ACHN (cell line): ENCODE measurements at places on chromosomes 13 and 19.

- DNase-seq: no peak
Observed at GRCh38 chr13:101058841-101059240, 357.5 kb downstream of the NALCN start.

DNA sequence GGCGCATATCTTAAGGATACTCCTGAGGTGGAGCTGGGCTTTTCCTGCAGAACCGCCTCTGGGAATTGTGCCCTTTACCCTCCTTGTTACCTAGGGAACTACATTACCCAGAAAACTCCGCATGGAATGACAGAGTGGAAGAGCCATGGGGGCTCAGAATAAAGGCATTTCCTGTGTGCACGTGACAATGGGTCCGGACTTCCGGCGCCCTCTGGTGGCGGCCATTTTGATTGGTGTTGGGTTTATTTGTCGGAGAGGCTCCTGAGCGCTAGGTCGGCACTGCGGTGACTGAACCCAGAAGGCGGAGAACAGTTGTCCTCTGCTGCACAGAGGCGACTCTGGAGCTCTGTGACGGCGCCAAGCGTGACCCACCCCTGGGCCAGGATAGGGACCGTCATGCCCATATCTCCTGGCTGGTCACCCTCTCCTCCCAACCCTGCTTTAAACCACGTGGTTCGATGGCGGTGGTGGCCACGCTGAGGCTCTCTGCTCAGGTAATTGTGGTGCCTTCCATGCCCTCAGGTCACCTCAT, at the start of gene ZNF587B:
TSS of gene ZNF587B (plus strand) at position 229 of the 532 bp plus-strand sequence. CDS start at position 459, 230 bp downstream.
- DNase-seq: peak; percentile 5

DNA sequence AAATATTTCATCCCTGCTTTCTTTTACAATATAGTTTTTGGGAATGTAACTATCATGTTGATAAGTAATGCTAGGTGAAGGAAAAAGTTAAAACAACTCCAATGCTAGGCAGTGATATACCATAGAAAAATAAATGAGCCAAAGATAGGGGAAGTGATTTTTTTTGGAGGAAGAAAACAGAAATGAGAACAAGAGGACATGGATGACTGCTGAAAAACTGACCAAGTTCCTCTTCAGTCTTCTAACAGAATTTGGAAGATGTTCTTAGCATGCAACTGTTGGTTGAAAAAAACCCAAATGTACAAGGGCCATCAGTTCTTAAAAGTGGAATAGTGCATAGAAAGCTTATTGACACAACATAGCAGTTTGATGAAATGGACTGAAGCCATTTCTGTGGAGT, 262.5 kb upstream of the STARD13 start:
- DNase-seq: no peak

DNA sequence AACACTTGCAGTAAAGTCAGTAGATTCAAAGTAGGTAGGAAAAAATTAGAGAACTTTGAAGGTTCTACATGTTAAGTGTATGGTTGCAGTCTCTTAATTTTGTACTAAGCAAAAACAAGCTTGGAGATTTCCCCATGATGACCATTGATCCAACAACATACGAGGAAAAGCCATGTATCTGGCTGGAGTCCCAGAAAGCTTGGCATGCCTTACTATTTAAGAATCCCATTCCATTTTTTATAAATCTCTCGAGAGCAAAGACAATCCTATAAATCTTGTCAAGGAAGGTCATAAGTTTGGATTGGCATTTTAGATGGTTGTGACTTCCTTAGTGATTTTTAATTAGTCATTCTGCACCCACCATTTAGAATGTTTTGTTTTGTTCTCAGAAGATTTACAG, 495.9 kb downstream of the GPC5 start:
- no peak for DNase-seq

DNA sequence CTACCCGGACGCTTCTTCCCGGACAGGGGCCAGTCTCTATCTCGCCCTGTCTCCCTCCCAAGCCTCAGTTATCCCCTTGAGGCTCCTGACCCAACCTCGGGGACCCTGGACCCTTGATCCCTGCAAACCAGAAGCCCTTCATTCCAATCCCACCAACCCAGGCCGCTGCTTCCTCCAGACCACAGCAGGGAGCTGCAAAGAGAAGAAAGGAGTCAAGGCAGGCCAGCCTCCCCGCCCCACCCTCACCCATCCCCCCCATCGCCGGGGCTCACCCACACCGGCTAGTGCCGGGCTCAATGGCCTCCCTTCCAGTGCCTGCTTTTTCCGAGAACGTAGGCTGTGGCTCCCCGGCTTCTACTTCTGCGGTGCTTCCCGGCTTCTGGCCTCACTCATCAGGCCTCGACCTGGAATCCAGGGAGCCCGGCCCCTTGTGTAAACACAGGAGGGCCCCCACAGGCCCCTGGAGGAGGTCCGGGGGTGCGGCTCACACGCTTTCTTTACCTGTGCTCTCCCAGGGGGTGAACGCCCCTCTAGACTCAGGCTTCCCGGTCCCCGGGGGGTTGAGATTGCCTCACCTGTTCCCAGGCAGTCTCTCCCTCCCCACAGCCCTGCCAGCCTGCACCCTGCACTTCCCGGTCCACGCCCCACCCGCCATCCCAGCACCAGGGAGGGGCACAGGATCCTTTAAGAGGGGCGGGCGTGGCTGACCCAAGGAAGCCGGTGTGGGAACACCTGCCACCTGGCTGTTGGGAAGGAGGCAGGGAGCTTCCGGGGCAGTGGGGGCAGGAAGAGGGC, at the start of gene FAM83E:
TSS of gene FAM83E (minus strand) at position 641 of the 795 bp plus-strand sequence. CDS start 1,704 bp downstream, outside the sequence.
- no peak for DNase-seq

DNA sequence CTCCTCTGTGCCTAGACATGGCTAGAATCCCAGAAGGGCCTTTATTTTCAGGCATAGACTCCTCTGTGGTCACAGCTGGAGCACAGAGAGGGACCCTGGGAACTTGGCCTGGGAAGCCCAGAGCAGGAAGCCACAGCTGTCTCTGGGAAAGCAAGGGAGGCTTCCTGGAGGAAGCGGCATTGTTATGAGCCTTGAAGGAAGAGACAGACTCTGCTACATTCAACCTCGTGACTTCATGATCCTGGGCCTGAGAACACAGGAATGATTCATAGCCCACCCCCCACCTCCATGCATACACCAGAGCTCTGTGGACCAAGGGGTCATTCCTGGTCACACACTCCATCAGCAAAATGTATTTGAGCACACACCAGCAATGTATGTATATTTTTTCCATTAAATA, 8.6 kb downstream of the RDH8 start:
- DNase-seq: no peak

DNA sequence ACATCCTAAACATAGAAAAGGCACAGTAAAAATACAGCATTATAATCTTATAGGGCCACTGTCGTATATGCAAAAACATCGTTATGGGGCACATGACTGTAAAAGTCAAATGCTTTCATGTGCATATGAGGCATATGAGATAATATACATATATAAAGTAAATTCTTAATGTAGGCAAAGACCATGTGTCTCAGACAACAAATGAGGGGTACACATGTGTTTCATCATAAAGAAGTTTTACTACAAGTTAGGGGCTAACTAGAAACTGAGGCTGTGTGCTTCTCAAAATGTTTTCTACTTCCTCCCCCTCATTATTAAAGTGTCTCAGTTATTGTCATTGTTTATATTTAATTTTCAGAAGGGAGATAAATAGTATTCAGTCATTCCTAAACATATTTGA, 309.6 kb downstream of the SHISA2 start:
- no peak for DNase-seq

GRCh38 chr19:52785506-52785905, 1.1 kb downstream of the ZNF600 start:
- DNase-seq: no peak

- DNase-seq: no peak
Observed at GRCh38 chr19:45275370-45275971, 24.4 kb downstream of the MARK4 start.

DNA sequence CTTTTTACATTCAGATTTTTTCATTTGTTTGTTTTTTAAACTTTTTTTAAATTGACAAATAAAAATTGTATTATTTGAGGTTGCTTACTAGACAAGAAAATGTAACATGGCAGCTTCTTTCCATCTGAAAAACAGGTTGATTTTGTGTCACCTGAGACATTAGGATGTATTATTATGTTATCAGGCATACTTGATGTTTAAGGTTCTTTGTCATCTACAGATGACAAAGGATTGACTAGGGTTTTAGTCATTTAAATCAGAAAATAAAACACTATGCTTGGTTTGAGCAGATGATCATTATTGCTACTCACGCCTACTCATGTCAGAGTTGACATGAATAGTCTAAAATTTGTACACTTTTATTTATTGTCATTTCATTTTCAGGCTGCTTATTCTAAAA, 1494.5 kb downstream of the SLITRK5 start:
- DNase-seq: no peak

- DNase-seq: no peak
Observed at GRCh38 chr19:49557641-49558325, 22.6 kb downstream of the NOSIP start.

DNA sequence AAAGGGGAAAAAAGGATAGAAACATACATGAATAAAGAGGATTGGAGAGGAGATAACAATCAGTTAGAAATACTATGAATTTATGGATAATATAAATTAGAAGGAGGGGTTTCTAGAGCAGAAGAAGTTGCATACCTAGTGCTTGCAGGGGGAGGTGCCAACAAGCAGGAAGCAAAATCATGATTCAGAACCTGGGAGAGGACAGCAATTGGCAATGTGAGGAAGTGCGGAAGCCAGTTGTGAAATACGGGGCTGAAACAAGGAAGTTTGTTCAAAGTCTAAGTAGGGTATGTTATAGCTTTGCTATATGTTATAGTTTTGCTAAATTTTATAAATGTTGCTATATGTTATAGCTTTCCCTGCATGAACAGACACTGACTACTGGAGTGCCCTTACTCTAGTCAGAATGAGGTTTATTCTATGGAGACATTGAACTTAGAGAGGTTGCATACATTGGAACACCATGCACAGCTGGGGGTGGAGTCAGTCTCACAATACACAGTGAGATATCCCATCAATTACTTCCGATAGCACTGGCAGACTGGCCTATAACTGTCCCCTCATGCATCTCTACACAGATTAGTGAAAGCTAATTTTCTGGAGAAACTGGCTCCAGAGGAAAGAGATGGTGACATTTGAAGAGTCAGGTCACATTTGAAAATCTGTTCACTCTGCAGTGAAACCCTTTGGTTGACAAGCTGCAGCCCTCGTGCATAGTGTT, 92.1 kb downstream of the GPC6 start:
- no peak for DNase-seq

DNA sequence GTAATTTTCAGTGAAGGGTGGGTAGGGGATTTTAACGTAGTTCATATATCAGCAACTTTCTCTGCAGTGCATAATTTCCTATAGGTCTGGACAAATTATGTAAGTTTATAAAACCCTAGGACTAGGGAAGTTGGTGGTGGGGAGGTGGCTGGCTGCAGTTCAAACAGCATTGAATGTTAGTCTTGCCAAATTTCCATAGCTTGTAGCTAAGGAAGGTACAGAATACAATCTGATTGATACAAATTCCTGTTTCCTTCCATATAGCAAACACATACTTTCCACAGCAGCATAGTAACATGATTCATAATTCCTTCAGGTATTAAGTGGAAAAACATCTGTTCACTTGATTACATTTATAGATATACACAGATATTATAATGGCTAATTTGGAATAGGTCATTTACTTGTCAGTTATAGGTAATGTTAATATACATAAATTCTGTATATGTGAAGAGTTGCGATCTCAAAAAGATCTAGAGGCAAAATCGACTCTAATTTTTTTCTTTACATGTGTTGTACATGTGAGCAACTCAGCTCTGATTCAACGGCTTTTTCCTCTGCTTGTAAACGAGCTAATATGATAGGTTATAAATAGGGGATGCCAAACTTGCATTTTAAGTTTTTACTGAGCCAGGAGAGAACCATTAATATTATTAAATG, 233.4 kb upstream of the CSNK1A1L start:
- DNase-seq: no peak

DNA sequence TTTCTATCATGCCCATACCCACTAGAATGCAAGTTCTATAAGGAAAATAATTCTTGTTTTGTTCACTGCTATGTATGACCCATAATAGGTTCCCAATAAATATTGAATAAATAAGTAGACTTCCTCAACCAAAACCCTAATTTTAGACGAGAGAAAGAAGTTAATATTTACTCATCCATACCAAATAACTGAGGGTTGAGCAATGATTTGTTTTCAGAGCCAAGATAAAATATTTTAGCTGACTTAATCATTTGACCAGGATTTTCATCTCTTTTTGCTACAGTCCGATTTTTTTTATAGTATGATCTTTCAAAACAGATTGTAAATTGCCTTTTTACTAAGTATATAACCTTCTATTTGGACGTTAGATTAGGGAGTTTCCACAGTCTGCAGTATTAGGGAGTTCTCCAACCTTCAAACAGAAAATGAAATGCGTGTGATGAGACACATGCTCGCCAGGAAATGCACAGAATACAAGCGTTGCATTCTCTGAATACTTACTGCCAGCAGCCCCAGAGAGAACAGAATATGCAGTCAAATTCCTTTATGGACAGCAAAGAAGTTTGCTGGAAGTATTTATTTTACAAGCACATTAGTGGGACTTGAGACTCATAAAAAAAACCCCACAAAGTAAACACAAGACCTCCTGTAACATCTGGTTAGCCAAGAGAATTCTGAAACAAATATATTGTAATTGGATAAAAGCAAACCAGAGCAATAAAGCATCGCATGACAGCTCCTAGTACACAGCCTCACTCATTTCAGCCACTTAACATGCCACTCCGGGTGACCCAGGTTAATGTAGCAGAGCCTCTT, 230.0 kb downstream of the MYO16 start:
- no peak for DNase-seq

DNA sequence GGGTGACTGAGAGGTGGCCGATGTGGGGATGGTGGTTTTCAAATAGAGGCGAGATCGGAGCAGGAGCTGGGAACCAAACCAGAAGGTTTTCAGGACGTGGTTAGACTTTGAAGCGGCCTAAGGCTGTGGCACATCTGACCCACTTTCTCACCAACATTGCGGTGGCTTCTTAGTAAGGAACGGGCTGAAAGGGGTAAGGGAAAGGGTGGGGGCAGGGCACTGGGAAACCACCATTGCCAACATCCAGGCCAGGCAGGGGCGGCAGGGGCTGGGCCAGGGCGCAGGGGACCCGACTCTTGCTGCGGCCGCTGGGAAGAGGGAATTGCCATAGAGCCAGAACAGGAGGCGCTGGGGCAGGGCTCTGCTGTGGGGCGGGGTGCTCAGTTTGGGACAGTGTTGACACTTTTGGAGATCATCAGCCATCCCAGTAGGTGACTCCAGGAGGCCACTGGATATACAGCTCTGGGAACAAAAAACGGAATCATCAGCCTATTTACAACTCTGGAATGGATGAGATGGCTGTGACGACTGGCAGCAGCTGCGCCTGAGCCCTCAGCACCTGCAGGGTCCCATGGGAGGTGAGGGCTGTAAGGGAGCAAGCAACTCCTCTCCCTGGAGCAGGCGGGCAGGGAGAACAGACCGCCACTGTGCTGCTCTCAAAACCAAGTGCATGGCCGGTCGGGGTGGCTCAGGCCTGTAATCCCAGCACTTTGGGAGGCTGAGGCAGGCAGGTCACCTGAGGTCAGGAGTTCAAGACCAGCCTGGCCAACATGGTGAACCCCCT, 52.2 kb downstream of the IRS2 start:
- no peak for DNase-seq

DNA sequence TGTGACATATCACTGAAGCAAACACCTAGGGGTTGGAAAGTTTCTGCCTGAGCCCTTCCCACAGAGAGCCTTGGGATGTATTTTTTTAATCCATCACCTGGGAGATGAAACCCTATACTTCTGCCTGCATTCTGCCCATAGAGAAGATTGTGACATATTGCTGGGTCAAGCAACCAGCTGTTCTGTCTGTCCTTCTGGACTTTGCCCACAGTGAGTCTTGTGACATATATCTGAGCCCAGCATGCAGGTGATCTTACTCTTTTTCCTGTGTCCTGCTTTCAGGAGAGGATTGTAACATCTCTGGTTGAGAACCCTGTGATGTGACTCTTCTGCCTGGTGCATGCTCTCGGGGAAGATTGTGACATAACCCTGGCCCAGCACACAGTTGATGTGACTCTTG, 24.9 kb upstream of the ZNF681 start:
- no peak for DNase-seq
